Liver (tissue), 10 donors: ENCODE measurements at places on chromosomes 5 and 9.

GRCh38 chr9:83299571-83299970, 236.6 kb upstream of the RASEF start:
- H3K4me1 ChIP-seq = no peaks in the 10 kb centered on the region
- DNase-seq = no peak
- H3K4me3 ChIP-seq = no peak overlapping the region
- H3K27me3 ChIP-seq = no peaks in the 10 kb centered on the region

DNA sequence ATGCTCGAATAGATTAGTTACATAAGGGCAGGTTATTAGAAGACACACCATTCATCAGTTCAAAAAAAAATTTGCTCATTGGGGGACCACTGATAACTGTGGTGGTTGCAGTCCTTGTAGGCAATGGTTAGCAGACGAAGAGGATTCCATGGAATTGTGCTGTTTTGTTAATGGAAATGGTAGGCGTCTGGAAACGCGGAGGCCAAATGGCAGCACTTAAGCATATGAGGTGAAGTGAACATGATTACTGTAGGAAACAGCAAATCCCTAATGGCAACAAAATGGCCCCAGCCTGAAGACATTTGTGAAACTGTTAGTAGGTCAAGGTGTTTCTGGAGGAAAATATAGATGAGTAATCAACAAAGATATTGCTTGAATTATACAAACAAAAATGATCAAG, 535.4 kb upstream of the PTPRD start:
- no peak for DNase-seq
- no peaks in the 10 kb centered on the region for H3K4me1 ChIP-seq
- no peaks in the 10 kb centered on the region for H3K36me3 ChIP-seq
- no peak overlapping the region for H3K27ac ChIP-seq
- H3K4me3 ChIP-seq = no peak overlapping the region

GRCh38 chr5:139761057-139761450, 34.6 kb upstream of the PSD2 start:
- peaks cover 1% of the 10 kb centered on the region for H3K4me1 ChIP-seq
- H3K36me3 ChIP-seq = no peaks in the 10 kb centered on the region
- peaks cover 4% of the 10 kb centered on the region for H3K27me3 ChIP-seq
- no peak overlapping the region for H3K27ac ChIP-seq
- no peak overlapping the region for H3K4me3 ChIP-seq

GRCh38 chr9:126490871-126491567, 122.7 kb upstream of the LMX1B start:
- H3K4me3 ChIP-seq = no peak overlapping the region
- DNase-seq = peak; percentile 56
- no peaks in the 10 kb centered on the region for H3K4me1 ChIP-seq
- H3K27ac ChIP-seq = no peak overlapping the region
- H3K36me3 ChIP-seq = no peaks in the 10 kb centered on the region

GRCh38 chr5:133372293-133372937, 239.9 kb downstream of the FSTL4 start:
- no peak overlapping the region for H3K27ac ChIP-seq
- H3K4me3 ChIP-seq = no peak overlapping the region
- no peaks in the 10 kb centered on the region for H3K27me3 ChIP-seq
- no peaks in the 10 kb centered on the region for H3K4me1 ChIP-seq

DNA sequence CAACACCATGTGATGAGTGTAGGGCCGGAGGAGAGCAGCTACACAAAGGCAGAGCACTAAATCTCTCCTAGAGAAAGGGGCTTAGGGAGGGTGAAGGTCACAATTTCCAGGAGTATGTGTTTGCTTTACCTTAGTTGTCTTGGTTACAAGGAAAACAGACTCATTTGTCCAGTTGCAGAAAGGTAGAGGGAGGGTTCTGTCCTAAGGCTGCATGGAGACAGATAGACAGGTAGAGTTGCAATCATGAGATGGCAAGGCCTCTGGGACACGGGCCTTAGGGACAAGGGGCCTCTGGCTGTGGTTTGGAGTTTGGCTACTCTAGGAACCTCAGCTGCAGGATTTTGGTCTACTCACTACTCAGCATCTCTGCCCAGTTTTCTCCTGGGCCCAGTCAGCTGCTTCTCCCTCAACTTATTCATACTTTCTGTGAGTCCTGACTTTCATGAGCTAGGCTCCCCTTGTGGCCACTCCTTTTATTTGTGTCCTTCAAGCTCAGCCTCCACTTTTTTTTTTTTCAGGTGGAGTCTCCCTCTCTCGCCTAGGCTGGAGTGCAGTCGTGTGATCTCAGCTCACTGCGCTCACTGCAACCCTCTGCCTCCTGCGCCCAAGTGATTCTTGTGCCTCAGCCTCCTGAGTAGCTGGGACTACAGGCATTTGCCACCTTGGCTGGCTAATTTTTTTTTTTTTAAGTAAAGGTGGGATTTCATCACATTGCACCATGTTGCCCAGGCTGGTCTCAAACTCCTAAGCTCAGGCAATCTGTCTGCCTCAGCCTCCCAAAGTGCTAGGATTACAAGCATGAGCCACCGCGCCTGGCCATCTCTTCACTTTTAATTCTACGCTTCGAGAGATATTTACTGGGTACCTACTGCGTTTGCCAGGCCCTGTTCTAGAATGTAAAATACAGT, 76.6 kb downstream of the PTPDC1 start:
- H3K4me1 ChIP-seq = no peaks in the 10 kb centered on the region
- no peak overlapping the region for H3K27ac ChIP-seq
- no peak overlapping the region for H3K4me3 ChIP-seq
- H3K27me3 ChIP-seq = no peaks in the 10 kb centered on the region
- no peaks in the 10 kb centered on the region for H3K36me3 ChIP-seq
- no peak for DNase-seq
